Upper lobe of left lung (tissue), 6 donors: ENCODE measurements at places on chromosomes 6 and 20.
A peak's percentile ranks its signal among the peaks of the same experiment; 100 is the strongest.

DNA sequence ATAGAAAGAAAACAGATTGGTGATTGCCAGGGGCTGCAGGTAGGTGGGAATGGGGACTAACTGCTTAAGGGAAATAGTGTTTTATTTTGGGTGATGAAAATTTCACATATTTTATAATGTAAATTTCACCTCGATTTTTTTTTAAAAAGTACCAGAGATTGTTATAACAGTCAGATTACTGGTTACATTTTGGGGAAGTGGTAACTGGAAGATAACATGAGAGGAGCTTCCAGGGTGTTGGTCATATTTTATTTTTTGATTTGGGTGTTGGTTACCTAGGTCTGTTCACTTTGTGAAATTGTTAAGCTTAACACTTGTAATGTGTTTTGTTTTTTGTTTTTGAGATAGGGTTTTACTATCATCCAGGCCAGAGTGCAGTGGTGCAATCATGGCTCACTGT, 17.2 kb upstream of the CRIP3 start:
- DNase-seq, result no peak

- DNase-seq, result no peak
Observed at GRCh38 chr6:6911391-6911790, 196.4 kb upstream of the RREB1 start.

GRCh38 chr6:105310371-105310770, 92.5 kb downstream of the PREP start:
- no peak for DNase-seq

DNA sequence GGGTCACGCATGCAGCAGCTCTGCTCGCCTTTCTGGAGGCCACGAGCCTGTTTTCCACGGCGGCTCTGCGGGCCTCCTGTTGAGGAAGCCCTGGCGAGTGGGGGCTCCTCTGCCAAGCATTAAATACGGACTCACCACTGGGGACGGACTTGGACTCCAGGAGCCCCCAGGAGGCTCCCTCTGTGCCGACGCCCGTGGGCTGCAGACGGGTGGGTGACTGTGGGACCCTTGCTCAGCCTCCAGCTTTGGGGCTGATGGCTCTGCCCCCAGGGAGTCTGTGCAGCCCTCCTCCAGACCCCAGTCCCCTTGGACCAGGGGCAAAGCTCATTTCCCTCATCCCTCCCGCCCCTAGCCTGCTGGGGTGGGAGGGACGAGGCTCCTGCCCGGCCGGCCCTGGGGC, 236.2 kb downstream of the TAF4 start:
- no peak for DNase-seq

DNA sequence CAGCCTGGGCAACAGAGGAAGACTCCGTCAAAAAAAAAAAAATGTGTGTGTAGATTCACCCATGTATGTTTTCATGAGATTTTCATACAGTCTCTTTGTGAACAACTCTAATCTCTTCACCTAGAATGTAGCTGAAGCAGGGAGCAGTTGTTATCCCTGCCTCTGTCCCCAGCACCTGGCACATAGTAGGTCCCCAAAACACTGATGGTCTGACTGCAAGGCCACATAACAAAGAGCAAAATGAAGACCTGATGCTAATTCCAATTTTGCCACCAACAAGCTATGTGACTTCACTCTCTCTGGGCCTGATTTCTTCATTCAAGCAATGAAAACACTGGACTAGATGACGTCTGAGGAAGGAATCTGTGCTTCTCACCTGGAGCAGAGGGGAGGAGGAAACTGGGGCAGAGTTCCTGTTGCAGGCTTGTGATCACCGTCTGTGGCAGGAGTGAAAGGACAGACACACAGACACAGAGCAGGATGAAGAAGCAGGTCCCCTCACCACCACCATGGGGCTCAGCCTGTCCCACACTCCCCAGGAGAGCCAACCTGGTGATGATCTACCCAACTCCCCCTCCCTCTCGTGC, 4.6 kb downstream of the SLC44A4 start:
- DNase-seq, result no peak

DNA sequence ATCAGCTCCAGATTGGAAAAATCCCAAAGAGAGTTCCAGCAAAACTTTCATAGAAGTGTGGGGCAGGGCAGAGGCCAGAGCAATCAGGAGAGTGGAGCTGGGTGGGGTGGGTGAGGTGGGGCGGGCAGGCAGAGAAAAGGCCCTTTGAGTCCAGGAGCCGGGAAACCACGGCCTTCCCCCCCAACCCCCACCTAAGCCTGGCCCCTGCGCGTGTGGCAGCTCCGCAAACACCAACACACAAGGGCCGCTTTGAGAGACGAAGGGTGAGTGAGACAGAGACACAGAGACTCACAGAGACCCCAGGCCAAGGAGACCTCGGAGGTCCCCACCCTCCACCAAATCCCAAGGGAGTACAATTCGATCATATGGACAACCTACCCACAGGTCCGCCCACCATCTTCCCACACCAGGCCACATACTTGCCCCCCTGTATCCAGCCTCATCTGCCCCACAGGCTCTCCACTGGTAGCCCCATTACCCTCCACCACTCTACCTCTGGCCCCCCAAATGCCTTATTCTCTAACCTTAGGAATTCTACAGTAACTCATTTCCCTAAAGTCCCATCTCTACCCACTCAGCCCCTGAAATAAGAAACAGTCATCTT, 1.7 kb downstream of the COL11A2 start:
- no peak for DNase-seq

DNA sequence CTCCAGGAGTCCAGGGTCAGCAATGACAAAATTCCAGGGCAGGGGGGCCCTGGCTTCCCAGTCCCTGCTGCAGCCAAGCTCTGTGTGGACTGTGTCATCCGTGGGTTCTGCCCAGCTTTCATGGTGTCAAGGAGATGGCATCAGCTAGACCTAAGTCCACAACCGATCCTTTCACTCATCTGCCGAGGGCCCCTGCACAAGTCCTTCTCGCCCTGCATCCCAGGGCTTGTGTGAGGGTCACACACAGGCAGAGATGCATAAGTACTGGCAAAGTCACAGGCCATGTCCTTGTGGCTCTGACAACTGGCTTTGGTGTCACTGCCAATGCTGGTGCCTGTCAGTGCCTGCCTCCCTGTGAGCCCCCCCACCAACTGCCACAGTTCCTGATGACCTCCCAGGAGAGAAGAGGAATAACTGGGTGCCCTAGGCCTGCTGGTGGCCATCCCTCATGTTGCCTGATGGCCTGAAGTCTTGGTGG, 181.4 kb upstream of the CST7 start:
- DNase-seq, result peak; percentile 15

- DNase-seq, result no peak
Observed at GRCh38 chr6:106790149-106790770, 160.9 kb downstream of the QRSL1 start.

GRCh38 chr6:163333038-163333437, 81.5 kb upstream of the QKI start:
- DNase-seq, result no peak

DNA sequence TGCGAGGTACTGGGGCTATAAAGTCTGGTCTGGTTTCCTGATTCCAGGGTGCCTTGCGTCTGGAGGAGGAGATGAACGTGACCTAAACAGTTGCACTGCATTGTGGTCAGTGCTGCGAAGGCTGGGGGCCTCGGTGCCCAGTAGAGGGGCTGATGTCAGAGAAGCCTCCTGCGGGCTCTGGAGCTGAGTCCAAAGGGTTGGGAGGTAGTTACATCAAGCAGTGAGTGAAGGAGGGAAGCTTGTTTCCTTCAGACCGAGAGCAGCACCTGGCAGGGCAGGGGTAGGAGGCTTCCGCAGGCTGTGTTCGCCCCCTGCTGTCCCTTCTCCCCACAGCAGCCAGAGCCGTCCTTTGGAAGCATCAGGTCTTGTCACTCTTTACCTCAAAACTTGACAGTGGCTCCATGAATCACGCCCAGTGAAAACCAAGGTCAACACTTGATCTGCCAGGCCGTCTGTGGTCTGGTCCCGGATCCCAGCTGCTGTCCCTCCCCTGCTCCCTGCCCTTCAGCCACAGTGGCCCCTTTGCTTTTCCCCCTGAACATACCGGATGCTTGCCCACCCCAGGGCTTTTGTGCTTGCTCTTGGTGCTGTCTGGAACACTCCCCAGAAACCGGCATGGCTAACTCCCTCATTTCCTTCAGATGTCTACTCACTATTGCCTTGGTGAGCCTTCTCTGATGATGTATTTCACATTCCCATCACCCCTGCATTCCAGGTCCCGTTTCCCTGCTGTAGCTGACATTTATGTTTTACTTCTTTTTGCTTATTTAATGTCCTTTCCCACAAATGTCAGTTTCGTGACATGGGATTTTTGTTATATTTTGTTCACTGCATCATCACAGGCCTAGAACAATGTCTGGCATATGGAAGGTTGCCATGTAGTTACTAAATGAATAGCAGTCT, 7.0 kb downstream of the DYNLRB1 start:
- no peak for DNase-seq

- DNase-seq, result no peak
Observed at GRCh38 chr6:19311786-19312185, 525.4 kb upstream of the ID4 start.

DNA sequence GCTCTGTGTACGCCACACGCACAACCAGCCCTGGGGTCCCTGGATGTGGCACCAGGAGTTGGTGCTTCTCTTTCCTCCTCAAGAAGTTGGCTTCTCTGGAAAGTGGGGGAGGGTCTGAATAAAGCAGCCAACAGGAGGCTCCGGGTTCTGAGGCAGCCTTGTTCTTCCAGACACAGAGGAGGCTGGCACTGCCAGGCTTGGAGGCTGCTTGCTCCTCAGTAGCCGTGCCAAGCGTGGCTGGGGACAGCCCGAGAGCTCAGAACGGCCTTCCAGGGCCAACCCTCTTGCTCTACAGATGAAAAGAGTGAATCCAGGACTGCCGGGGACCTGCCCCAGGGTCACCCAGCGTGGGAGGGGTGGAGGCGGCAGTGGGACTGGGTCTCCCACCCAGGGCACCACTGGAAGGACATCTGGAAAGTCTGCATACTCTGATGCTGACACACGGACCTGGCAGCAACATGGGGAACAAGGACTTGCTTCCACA, 70.4 kb downstream of the SLC22A23 start:
- no peak for DNase-seq
